ENCODE measurements at places on chromosomes 12 and 14. TPM values are rescaled to one million over a fixed set of nuclear protein-coding genes. Genes with fewer than 3 reads are reported as not detected.

DNA sequence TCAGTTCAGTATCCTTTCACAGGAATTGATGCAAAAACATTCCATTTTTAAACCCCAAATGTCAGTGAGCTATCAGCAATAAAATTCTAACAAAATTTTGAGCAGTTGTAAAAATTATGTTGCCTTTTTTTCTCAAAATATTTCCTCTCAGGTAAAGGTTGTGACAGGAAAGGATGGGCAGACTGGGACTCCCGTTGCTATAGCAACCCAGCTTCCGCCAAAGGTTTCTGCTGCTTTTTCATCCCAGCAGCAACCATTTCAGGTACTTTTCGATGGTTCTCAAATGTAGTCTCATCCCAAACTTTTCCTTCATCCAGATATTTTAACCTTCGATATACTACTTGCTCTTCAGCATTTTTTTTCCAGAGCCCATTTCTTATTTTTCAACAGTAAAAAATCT lies 13.6 kb downstream of the EP400 start:
- DNase-seq: no peak

DNA sequence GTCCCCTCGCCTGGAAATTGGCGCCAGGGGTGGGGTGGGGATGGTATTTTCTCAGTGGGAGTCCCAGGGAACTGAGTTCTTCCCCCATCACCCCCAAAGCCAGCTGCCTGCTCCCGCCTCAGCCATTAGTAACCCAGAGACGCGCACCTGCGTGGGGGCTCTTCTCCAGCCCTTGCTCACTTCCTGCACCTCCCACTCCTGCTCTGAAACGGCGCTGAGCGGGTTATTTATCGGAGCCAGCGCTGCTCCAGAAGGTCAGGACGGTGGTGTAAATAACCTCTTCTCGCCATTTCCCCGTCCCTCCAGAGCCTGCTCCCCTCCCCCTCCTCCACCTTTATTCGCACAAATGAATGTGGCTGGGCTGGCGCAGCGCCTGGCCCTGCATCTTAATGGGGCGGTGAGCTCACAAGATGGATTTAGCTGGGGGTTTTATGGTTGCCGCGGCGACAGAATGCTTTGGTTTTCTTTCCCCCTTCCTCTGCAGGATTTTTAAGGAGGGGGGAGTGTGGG lies 12.2 kb downstream of the GPR84 start:
- no peak for DNase-seq

GRCh38 chr12:106067606-106068205 lies 71.0 kb downstream of the NUAK1 start:
- no peak for DNase-seq

The PPM1H gene
- total RNA-seq: 4.0 TPM

The IRAK3 gene
- 4.6 TPM for total RNA-seq

The MAPK1IP1L gene
- 14.8 TPM for total RNA-seq

The ARL1 gene
- 176 TPM for total RNA-seq

The TSPAN19 gene
- total RNA-seq: not detected

All from MG63 (cell line).